Glutamatergic neuron (in vitro differentiated cells): ENCODE measurements at places on chromosomes 7 and 10. TPM values are rescaled to one million over a fixed set of nuclear protein-coding genes. Genes with fewer than 3 reads are reported as not detected.

The FAM25C gene
- not detected for total RNA-seq

DNA sequence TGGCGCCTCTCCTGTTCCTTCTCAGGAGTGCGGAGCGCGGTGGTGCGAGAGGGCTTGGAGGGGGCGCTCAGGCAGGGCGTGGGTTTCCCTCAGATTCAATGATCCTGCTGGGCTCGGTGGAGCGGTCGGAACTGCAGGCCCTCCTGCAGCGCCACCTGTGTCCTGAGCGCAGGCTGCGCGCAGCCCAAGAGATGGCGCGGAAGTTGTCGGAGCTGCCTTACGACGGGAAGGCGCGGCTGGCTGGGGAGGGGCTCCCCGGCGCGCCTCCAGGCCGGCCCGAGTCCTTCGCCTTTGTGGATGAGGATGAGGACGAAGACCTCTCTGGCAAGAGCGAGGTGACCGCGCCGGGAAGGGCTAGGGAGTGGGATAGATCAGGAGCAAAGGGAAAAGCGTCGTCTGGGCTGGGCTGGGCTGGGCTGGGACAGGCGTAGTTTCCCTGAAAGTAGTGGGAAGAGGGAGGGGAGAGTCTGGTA is 17.0 kb downstream of the FAM131B start:
- peak; percentile 77 for DNase-seq

- DNase-seq: no peak
Measured at GRCh38 chr7:82389876-82390275, 53.7 kb downstream of the CACNA2D1 start.

- DNase-seq: no peak
Measured at GRCh38 chr7:36894190-36894589, 169.9 kb upstream of the AOAH start.

GRCh38 chr7:6612819-6613218 is 2.6 kb upstream of the ZNF853 start:
- DNase-seq: no peak

DNA sequence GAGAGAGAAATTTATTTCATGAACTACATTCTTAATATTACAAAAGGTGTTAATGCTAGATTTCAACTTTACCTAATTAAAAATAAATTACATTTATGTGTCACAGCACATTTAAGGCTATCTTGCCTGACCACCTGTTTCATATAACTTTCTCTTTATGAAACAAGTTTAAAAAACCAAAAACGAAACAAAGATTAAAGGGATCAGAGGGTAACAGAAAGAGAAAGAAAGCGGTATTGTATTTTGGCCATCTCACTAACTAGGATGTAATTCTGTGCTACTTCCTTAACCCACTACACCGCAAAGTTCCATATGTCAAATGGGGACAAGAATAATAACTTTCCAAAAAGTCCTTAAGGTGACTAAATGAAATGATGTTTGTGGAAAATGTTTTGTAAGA is 6.3 kb upstream of the RHOBTB1 start:
- DNase-seq: no peak

DNA sequence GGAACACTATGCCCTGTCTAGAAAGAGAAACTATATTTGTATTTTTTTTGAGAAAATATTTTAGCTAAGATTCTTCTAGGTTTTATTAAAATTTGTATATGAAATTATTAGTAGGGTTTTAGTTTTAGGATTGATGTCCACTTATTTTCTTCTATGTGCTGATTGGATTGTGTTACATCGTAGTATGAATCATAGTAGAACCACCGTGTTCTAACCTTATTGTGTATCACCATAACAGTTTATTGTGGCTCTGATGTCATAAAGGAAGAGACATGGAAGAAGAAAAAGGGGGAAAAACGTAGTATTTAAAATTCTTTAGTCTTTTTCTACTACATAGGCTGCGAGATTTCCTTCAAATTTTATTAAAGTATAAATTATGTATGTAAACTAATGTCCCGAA is 1.9 kb downstream of the AGBL3 start:
- DNase-seq: no peak
